ENCODE measurements at places on chromosomes 12 and 14. TPM values are rescaled to one million over a fixed set of nuclear protein-coding genes. Genes with fewer than 3 reads are reported as not detected.

The ISM2 gene
- total RNA-seq: under 0.01 TPM

- peaks cover 18% of the 10 kb centered on the region for H3K36me3 ChIP-seq
- H3K4me3 ChIP-seq: peak overlapping the region; percentile 42
- DNase-seq: peak; percentile 5
- H3K27ac ChIP-seq: no peak overlapping the region
- H3K27me3 ChIP-seq: peaks cover 66% of the 10 kb centered on the region
- peaks cover 13% of the 10 kb centered on the region for H3K4me1 ChIP-seq
Observed at GRCh38 chr14:102928412-102929240, 6.2 kb downstream of the AMN start.

- H3K4me1 ChIP-seq: peaks cover 6% of the 10 kb centered on the region
- H3K36me3 ChIP-seq: no peaks in the 10 kb centered on the region
- no peak for DNase-seq
- H3K4me3 ChIP-seq: no peak overlapping the region
- H3K27ac ChIP-seq: no peak overlapping the region
- H3K27me3 ChIP-seq: no peaks in the 10 kb centered on the region
Observed at GRCh38 chr12:49208146-49208545, 19.3 kb upstream of the TUBA1A start.

- no peak overlapping the region for H3K27ac ChIP-seq
- no peaks in the 10 kb centered on the region for H3K36me3 ChIP-seq
- no peaks in the 10 kb centered on the region for H3K4me1 ChIP-seq
- no peak overlapping the region for H3K4me3 ChIP-seq
- H3K27me3 ChIP-seq: no peaks in the 10 kb centered on the region
Observed at GRCh38 chr14:73258845-73259611, 21.7 kb downstream of the PAPLN start.

Measured in IMR-90 (cell line).